Nephron progenitor cell (in vitro differentiated cells): ENCODE measurements at places on chromosomes 4 and X.

GRCh38 chr4:159171287-159171686, 68.4 kb downstream of the RAPGEF2 start:
- H3K27me3 ChIP-seq: no peaks in the 10 kb centered on the region
- H3K4me1 ChIP-seq: peaks cover 35% of the 10 kb centered on the region
- H3K27ac ChIP-seq: no peak overlapping the region
- no peak for DNase-seq

DNA sequence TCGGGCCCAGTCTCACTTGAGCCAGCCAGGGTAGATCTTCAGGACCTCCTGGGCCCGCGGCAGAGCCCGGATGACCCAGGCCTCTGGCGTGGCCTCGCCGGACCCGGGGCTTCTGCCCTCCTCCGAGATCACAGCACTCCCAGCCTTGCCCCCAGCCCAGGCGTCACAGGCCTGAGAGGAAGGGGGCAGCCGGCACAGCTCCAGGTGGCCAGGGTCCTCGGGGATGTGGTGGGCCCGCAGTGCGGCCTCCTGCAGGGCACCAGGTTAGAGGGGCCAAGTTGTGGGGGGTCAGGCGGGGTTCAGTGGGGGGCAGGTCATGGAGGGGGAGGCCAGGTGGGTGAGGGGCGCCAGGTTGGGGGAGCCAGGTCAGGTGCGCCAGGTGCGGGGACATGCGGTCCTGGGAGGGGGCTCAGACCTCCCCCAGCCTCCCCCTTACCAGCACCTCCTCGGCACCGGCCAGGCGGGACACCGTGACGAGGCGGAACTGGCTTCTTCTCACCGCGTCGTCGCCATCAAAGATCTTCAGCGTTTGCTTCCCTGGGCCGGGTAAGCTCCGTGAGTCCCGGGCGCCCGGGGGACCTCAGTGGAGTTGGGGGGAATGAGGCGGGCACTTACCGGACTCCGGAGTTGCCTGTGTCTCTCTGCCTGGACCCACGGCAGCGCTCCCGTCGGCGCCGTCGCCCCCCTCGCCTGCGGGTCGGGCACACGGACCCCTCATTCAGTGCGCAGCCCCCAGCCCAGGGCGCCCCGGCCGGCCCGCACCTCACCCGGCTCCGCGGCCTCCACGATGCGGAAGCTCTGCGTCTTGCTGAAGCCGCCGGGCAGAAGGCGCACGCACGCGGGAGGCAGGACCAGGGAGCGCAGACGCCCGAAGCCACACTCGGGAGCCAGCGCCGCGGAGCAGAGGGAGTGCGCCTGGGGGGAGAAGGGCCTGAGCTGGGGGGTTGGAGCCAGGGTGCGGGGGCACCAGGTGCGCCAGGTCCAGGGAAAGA, 6.0 kb downstream of the DGKQ start:
- no peak overlapping the region for H3K4me3 ChIP-seq
- H3K36me3 ChIP-seq: no peaks in the 10 kb centered on the region
- no peak overlapping the region for H3K27ac ChIP-seq
- peak; percentile 51 for DNase-seq

DNA sequence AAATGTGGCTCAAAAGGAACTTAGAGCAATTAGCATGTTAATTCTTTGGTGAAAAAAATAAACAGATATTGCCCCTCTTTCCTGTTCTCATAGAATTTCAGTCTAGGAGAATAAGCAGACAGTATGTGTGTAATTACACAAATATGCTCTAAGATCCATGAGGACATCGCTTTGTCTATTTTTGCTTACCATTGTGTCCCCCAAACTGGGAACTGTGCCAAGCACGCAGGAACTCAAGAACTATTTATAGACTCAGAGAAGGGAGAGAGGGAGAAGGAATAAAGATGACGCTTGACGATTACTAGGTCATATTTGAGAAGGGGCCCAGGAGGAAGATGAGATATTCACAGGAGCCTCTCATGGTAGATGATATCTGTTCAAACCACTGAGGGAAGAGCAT, 692.6 kb downstream of the RAB28 start:
- no peak for DNase-seq
- no peaks in the 10 kb centered on the region for H3K36me3 ChIP-seq
- no peak overlapping the region for H3K4me3 ChIP-seq

DNA sequence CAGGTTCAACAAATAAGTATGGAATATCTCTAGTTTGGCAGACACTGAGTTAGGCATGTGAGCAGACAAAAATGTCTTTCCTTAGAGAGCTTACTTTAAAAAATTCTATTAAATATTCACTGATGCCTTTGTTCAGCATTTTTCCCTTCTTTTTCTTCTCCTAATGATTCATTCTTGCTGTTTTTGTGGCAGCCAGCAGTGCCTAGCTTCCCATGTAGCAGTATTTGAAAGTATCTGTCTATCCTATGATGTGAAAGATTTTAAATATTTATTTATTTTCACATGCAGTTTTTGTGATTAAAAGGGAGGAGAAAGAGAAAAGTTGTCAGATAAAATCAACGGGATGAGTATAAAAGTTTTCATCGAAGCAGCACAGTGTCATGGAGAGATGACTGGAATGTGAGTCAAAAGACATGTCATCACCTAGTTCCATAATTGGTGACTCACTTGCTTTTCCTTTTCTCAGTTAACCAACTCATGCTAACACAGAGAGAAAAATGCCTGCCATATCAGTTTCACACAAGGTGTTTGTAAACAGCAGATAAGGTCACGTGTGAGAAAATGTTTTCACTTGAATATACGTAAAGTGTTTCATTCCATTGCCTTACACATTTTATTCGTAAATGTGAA, 69.8 kb downstream of the BMPR1B start:
- peaks cover 4% of the 10 kb centered on the region for H3K27me3 ChIP-seq
- H3K36me3 ChIP-seq: no peaks in the 10 kb centered on the region
- H3K4me1 ChIP-seq: peaks cover 17% of the 10 kb centered on the region
- no peak for DNase-seq
- no peak overlapping the region for H3K4me3 ChIP-seq

DNA sequence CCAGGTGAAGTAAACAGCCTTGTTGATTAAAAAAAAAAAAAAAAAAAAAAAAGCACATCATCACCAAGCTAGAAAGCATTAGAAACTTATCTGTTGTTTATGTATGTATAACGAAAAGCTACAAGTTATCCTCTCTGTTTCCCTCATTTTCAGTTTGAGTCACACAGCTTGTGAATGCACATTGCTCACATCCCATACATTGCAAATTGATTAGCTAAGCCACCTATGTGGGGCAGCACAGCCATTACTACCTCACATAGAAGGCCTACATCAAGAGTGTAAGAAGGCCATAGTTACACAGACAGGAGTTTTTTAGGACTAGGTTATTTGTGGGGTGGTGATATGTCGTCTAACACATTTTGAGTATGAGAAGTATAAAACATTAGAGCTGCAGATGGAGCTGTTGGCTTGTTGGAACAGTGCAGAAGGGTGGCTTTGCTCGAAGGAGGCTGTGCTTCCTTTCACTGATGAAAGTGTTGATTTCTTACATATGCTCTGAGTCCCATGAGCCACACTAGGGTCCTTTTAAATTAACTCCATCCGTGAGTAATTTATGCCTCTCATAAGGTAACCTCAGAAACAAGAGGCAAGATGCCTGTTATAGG, 431.6 kb downstream of the GABRG1 start:
- H3K36me3 ChIP-seq: no peaks in the 10 kb centered on the region
- no peak overlapping the region for H3K27ac ChIP-seq
- peaks cover 3% of the 10 kb centered on the region for H3K27me3 ChIP-seq
- no peak for DNase-seq
